ENCODE measurements at places on chromosomes 12 and 14.

- peak; percentile 83 for DNase-seq
Observed at GRCh38 chr12:8698132-8698851, 501 bp downstream of the RIMKLB start.

DNA sequence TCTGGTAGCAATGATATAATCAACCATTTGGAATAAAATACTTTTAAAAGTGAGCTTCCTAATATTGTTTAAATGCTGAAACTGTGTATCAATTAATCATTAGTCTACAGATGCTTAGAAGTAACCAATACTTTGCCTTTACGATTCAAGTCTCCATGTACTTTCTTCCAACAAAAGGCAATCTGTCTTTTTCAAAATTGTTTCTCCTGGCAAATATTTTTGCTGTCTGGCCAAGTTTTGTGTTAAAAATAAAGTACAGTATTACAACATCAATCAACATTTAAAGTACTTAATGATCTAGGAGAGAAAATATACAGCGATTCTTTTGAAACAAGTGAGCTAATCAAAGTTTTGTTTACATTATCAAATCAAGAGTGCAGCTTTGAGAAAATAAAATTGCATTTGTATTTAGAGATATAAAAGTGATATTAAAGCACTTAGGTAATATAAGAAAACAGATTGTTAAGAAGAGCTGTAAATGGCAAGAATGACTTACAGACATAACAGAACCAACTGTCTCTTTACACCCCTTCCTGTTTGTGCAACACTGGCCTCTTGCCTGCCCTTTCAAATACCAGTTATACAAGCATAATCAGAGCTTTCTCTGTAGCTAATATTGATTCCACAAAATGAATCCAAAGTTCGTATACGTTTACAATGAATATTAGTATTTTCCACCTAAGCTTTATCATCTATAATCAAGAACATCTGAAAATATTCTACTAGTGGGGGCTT lies 38.2 kb upstream of the FBLN5 start:
- DNase-seq, result no peak

DNA sequence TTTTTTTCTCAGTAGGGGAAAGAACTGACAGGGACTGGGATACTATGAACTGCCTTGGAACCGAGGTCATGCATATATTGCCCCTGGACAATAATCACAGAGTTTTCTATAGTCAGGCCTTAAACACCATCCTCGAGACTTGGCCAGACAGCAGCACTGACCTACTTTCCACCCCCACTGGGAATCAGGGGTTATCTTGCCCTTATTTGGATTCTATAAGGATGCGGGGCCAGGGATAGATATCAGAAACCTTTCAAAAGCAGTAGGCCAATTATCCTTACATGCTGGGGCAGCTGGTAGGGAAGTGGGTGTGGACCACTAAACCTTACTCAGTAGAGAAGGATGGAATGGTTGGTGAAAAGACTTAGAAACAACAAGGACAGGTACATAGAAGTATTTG lies 2.0 kb downstream of the ZNF219 start:
- DNase-seq, result no peak

DNA sequence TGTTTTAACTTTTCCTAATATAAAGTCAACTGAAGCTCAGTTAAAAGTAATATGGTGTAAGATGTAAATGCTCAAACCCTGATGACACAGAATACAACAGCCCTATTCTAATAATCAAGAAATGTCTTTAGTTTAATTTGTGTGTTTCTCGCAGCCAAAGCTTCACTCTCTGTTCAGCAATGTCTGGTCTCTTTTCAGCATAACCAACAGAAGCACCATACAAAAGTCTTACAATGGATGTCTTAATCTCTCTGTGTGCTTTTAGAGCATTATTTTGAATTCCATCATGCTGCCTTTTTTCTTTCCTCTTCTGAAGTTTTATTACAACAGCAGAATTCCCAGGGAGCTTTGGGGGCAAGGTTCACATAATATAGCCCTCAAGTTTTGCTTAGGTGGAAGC lies 210.2 kb upstream of the NPAS3 start:
- DNase-seq, result no peak

DNA sequence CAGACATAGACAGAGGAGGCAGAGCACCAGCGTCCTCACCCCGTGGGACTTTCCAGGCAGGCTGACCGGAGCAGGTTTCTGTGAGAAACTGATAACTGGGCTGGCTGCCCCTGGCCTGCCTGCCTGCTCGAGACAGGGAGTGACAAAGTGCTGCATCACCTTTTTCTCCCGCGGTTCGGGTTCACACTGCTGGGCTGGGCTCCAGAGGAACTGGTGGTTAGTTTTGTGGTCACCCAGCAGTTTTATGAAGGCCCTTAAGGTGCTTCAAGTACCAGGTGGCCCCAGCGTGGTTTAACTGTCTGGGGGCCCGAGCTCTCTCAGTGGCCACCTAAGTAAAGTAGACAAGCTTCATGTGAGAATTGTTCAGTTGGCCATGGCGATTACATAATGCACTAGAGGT lies 1073.6 kb downstream of the BCL11B start:
- DNase-seq, result no peak

GRCh38 chr14:21090194-21090939 lies 8.1 kb downstream of the ZNF219 start:
- DNase-seq, result no peak

DNA sequence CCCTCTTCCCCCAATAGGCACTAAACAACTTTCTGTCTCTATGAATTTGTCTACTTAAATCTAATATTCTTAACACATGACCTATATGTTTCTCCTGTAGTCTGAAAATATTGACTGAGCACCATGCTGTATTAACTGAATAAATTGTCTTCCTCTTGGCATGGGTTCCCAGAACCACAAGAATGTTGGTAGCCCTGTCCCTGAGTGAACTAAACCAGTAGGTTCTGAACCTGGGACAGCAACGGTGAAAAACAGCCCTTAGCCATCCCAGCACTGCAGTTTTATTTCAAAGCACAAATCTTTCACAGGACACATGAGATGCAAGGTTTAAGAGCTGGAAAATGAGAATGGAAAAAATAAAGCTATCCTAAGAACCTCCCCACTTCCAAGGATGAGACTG lies 20.4 kb upstream of the HSP90B1 start:
- DNase-seq, result no peak

- DNase-seq, result no peak
Observed at GRCh38 chr14:32311294-32312009, 17.6 kb upstream of the AKAP6 start.

- no peak for DNase-seq
Observed at GRCh38 chr14:76181546-76181945, 29.8 kb downstream of the GPATCH2L start.

- peak; percentile 34 for DNase-seq
Observed at GRCh38 chr12:109134186-109134917, 18.0 kb downstream of the ACACB start.

- no peak for DNase-seq
Observed at GRCh38 chr14:58196198-58196597, 3.8 kb upstream of the ACTR10 start.

DNA sequence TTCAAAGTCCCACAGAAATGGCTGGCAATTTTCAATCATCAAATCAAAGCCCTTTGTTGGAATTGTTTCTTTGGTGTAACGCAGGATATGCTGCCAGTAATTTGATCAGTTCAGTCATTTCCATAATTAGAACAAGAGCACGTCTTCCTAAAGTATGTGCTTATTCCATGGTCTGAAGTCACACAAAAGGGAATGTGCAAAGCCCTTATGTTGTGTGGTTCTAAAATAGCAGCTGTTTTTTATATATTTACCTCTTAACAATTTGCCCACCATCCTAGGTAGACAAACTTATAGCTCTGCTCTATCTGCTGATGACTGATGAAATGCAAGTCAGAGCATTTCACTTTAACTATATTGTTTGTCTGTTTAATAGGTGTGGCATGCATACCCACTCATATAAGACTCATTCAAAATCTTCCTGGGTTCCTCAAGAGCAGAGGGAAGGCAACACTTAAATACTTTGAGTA lies 176.1 kb upstream of the SLC38A2 start:
- no peak for DNase-seq

DNA sequence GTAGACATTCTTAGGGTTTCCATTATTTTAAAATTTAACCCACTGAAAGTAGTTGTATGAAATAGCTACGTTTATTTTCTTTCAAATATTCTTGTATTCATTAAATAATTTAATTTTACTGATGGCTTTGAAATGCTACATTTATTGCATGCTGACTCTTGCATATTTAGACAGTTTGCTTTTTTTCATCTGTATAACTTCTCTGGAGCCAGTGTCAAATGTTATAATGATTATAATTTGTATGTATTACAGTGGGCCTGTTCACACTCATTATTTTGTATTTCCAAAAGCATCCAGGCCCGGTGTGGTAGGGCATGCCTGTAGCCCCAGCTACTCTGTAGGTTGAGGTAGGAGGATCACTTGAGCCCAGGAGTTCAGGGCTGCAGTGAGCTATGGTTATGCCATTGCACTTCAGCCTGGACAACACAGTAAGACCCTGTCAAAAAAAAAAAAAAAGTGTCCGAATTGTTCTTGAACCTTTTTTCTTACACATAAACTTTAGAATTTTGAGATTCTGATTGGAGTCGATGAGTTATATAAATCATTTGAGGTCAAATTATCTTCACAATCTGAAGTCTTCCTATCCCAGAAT lies 905 bp downstream of the ZNF84 start:
- DNase-seq, result no peak

- no peak for DNase-seq
Observed at GRCh38 chr14:54719406-54719805, 152.5 kb downstream of the SAMD4A start.

GRCh38 chr14:68564191-68564825 lies 228.6 kb downstream of the ZFP36L1 start:
- DNase-seq, result no peak

DNA sequence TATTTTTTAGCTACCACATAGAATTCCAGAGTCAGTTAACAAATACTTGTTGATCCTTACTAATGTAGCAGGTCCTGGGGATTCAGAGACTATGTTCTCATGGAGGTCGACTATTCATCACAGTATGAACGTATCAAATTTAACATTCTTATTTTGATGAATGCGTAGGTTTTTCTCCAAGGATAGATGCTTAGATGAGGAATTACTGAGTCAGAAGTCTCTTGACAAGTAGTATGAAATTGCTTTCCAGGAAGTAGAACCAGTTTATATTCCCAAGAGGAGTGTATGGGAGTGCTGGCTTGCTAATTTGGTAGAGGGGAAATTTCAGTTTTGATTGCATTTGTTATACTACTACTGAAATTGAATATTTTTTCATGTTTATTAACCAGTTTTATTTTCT lies 42.8 kb upstream of the CRADD start:
- no peak for DNase-seq
